Right hindlimb (tissue), 1 donor: ENCODE measurements at places on chromosomes 5 and 9.

- no peak for DNase-seq
Measured at GRCh38 chr9:124802426-124802825, 25.5 kb downstream of the OLFML2A start.

DNA sequence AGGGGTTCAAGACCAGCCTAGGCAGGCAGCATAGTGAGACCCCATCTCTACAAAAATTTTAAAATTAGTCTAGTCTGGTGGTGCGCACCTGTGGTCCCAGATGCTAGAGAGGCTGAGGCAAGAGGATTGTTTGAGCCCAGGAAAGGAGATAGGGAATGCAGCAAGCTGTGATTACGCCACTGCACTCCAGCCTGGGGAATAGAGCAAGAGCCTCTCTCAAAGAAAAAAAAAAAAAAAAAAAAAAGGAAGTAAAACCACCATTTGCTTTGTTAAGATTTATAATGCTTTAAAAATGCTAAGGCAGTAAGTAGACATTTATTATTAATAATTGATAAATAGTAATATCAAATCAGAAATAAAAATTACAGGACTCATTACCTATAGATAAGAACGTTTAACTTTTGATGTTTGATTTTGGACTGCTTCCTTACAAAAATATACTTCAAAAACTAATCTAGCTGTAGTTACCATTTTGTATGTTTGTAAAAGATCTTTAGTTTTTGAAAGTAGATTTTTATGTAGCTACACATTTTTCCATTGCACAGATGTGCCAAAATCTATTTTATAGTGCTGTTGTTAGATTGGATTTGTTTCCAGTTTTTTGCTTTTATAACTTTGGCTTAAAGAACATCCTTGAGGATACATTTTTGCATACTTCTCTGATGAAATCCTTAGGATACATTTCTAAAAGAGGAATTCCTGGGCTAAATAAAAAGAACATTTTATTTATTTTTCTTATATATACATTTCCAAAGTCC lies 86.4 kb downstream of the INIP start:
- DNase-seq = peak; percentile 29

DNA sequence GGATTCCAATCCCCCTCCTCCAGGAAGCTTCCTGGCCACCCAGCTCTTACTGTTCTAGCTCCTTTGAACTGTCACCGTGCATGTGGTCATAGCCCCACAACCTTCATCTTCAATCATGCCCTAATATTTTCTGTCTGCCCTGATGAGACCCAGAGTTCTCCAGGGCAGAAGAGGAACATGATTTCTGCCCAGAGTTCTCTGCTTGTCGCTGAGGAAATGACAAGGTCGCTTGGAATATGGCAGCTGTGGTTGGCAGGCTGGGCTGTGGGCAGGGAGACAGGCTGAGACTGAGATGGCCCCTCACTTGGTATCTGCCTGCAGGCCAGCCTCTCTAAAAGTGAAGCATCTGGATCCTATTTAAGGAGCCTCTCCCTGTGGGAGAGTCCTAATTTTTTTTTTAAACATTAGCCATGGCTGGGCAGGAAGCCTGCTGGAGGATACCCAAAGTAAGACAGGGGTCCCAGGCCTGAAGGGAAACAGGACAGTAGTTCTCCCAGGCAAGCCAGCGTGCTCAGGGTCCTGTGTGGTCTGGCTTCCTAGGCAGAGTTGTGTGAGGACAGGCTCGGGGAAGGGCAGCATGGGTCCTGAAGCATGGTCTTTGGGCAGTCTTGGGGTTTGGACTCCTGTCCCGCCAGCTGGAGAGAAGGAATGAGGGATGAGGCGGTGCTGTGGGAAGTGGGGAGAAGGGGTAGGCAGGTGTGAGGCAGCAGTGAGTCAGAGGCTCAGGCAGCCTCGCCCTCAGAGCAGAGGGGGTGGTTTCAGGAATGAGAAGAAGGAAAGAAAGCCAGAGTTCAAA lies 242.1 kb downstream of the FSTL4 start:
- no peak for DNase-seq

- peak; percentile 46 for DNase-seq
Measured at GRCh38 chr9:103615994-103616393, 478.1 kb upstream of the SMC2 start.

GRCh38 chr5:10451137-10451824 lies 9.6 kb downstream of the ROPN1L start:
- no peak for DNase-seq

GRCh38 chr5:113164021-113164420 lies 187.4 kb downstream of the DCP2 start:
- no peak for DNase-seq

DNA sequence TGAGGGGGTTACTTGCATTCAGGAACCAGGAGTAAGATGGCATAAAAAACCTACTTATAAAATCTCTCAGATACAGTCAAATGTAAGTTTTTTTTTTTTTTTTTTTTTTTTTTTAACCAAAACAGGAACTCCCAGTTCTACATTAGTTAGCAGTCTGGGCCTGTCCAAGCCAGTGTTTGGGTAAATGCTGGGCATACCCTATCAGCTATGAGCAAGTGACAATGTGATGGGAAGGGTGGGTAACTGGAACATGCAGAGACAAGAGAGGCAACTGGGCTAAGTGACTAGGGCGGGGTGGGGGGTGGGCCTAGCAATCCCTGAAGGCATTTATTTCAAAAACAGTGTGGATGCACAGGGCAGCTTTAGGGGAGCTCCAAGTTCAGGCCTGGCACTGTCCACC lies 2.3 kb downstream of the NMRK1 start:
- no peak for DNase-seq

GRCh38 chr9:70010015-70010414 lies 33.6 kb upstream of the MAMDC2 start:
- DNase-seq = no peak

- no peak for DNase-seq
Measured at GRCh38 chr5:141519605-141520565, 31.0 kb downstream of the PCDHGC5 start.

GRCh38 chr5:17763301-17763700 lies 129.0 kb downstream of the TAF11L14 start:
- DNase-seq = no peak

- DNase-seq = no peak
Measured at GRCh38 chr5:142758062-142758795, 11.9 kb upstream of the ARHGAP26 start.

DNA sequence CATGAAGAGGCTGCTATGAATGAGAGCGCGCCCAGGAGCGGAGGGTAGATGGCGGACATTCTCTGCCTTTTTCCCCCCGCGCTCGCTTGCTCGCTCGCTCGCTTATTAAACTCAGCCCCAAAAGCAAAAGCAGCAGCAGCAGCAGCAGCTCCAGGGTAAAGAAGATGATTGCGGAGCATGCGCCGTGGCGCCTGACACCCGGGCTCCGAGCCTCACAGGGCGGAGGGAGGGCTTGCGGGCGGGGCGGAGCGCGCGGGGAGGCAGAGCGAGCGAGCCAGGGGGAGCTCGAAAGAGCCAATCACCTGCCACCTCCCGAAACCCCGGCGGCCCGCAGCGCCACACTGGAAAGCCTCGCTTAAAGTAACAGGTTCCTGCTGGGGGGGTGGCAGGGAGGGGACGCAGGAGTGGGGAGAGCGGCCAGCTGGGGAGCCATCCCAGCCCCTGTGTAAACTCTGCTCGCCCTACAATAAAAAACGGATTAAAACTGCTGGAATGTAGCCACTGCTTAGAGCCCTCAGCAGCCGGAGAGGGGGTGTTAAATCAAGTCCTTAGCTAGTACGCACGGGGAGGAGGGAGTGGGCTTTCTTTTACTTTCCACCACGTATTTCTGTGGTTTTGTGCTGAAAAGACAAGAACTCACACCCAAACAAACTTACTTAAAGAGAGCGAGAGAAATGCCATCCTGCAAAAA lies at the start of gene MLLT3:
TSS of gene MLLT3 (minus strand) at position 170 of the 691 bp plus-strand sequence.
- peak; percentile 97 for DNase-seq

- DNase-seq = no peak
Measured at GRCh38 chr5:33241802-33242201, 199.0 kb upstream of the TARS1 start.

- DNase-seq = peak; percentile 98
Measured at GRCh38 chr5:95730730-95731570, at the start of gene RHOBTB3. Gene RHOBTB3 (plus strand): TSS chr5:95731336. CDS start chr5:95731683, 347 bp downstream.

DNA sequence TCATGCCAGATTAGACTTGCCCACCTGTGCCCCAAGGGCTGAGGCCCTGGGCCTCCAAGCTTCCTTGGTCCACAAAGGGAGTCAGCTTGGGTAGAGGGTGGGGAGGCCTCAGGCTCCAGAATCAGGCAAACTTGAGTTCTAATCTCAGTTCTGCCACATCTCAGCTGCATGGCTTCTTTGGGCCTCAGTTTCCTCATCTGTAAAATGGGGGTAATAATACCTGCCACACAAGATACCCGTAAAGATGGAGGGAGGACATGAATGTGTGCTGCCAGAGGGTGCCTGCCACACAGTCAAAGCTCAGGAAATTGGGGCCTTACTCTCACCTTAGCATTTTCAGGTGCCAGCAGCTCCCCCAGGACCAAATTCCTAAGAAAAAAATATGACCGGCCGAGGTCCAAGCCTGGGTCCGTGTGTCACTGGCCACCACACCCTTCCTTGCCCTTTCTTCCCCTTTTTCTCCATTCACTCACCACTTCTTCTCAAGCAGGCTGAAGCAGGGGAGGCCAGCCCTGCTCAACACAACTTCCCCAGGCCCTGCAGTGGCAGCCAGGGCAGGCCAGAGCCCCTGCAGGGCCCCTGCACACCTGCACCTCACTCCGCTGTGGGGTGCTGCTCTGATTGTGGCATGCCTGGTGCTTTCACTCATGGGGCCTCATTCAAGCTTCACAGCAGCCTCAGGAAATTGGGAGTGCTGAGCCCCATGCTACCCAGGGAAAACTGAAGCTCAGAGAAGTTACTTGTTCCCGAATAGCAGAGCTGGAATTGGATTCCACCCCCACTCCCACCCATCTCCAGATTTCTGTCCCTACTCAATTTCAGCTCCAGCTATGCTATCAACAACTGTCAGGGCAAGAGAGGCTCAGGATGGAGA lies 3.9 kb downstream of the RGS14 start:
- no peak for DNase-seq

DNA sequence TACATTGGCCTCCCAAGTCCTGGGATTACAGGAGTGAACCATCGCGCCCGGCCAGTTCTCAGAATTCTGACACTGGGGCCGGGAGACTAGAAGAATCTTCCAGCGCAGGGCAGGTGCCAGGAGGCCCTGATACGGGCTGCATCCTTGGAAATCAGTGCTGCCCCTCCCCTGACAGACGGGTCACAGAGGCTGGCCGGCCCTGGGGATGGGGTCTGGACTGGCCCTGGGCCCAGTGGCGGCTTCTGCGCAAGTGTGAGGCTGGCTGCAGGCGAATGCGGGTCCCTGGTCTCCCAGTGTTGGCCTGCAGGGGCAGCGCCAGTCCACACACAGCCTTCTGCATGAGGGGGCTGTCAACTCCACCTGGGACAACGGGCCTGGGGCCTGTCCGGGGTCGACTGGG lies 831 bp upstream of the TBC1D9B start:
- DNase-seq = no peak

DNA sequence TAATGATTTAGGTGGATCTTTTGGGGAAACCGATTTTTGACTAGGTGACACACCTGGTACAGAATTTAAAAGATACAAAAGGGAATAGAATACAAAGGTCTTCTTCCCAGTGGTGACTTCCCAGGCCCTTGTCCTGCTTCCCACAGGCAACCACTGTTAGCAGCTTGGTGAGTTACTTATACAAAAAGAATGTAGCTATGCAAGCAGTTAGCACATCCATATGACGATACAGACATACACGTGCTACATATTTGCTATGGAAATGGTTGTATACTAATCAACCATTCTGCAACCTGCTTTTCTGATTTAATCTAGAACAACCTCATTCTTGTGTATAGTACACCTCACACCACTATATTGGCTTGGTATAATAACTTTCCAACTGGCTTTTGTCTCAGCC lies 51.0 kb downstream of the OTULIN start:
- no peak for DNase-seq

- no peak for DNase-seq
Measured at GRCh38 chr5:131994533-131995226, 16.8 kb downstream of the ACSL6 start.

DNA sequence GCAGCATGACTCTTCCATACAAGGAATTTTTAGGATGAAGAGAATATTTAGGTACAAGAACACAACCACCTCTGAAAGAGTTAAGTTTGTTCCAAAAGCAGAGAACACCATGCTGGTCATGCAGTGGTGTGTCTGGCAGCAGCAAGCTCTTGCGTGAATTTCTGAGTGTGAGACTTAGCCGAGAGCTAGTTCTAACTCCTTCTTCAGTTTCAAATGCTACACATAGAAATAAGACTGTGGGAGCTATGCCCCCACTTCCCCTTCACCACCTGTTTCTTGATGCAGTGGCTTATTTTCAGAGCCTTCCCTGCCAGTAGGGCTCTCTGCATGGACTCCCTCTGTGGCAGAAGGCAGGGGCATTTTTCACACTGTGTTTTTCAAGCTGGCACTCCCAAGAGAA lies 122.9 kb upstream of the ZNF366 start:
- DNase-seq = no peak

GRCh38 chr5:116939641-116940040 lies 365.0 kb upstream of the SEMA6A start:
- DNase-seq = peak; percentile 49

- DNase-seq = no peak
Measured at GRCh38 chr5:115977988-115978387, 15.7 kb downstream of the LVRN start.

GRCh38 chr9:27771803-27772545 lies 198.7 kb upstream of the C9orf72 start:
- peak; percentile 65 for DNase-seq

DNA sequence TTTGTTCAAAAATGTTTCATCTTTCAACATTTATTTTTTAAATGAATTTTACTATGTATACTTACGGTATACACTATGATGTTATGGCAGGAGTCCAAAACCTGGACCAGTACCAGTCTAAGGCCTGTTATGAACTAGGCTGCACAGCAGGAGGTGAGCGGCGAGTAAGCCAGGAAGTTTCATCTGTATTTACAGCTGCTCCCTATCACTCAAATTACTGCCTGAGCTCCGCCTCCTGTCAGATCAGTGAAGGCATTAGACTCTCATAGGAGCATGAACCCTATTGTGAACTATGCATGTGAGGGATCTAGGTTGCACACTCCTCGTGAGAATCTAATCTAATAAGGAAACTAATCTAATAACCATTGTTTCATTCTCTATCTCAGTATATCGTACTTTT lies 715.5 kb upstream of the PTPRD start:
- no peak for DNase-seq

GRCh38 chr5:153592081-153592480 lies 101.6 kb downstream of the GRIA1 start:
- DNase-seq = no peak

DNA sequence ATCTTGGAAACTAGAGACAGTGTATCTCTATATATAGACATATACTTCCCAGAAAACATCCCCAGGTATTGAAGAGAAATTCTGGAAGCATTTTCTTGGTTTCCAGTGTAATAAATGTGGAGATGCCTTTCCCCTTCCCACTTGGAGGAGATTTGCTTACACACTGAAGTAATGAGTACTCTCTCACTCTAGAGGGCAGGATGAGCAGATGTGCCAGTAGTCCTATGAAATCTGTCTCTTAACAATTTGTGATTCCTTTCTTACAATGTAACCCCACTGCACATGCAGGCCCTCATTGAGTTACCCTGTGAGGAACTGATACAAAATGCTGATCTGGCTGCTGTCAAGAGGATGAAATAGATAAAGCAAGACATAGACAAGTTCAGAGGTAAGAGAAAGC lies 567.2 kb downstream of the SLCO4C1 start:
- no peak for DNase-seq
